ENCODE measurements at places on chromosomes 16 and 17.

- DNase-seq = no peak
- H3K27me3 ChIP-seq = no peaks in the 10 kb centered on the region
- peak overlapping the region; percentile 96 for H3K27ac ChIP-seq
Observed at GRCh38 chr16:66926961-66927436, 1.7 kb upstream of the RRAD start.

DNA sequence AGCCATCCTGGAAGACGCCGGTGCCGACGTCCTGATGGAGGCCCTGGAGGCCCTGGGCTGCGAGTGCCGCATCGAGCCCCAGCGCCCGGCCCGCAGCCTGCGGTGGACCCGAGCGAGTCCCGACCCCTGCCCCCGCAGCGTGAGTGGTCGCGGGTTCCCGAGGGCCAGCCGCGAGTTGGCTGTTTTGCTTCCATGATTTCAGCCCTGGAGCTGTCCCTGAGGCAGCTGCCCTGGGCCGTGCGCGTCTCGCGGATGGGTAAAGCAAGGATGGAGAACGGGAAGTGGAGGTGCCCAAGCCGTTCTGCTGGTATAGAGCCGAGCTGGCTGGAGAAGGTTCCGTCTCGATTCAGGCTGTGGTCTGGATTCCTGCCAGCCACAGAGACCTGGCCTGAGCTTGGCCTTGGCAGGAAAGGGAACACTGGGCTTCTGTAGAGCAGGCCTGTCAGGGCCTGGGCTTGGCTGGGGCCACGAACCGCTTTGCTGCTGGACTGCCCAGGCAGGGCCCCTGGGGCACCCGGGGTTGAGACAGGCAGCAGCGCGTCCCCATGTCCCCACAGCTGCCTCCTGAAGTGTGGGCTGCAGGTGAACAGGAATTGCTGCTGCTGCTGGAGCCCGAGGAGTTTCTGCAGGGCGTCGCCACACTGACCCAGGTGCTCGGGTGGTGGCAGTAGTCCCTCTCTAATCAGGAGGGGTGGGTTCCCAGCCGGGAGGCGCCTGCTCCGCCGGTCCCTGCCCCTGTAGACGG is 941 bp upstream of the MRPS34 start:
- H3K27me3 ChIP-seq = no peaks in the 10 kb centered on the region
- peak; percentile 68 for DNase-seq
- H3K27ac ChIP-seq = peak overlapping the region; percentile 90
- H3K36me3 ChIP-seq = peaks cover 47% of the 10 kb centered on the region

- H3K4me3 ChIP-seq = no peak overlapping the region
- H3K27ac ChIP-seq = no peak overlapping the region
- no peaks in the 10 kb centered on the region for H3K36me3 ChIP-seq
- H3K27me3 ChIP-seq = no peaks in the 10 kb centered on the region
- no peak for DNase-seq
Observed at GRCh38 chr16:12519986-12520385, 283.7 kb downstream of the CPPED1 start.

DNA sequence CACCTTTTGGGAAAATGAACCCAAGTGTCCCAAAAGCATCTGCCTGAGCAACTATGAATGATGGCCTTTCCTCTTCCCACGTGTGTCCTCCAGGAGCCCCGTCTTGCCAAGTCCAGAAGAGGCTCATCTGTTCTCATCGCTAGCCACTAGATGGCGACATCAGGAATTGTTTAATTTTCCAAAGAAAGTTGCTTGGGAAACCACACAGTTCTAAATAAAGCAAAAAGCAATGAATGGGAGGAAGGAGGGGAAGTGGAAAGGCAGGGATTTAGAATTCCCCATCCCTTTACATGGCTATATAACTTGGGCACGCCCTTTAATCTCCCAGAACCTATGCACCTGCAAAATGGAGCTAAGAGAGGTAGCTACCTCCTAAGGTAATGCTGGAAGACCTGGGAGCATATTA is 9.0 kb upstream of the CDH5 start:
- H3K36me3 ChIP-seq = no peaks in the 10 kb centered on the region
- DNase-seq = no peak
- H3K4me3 ChIP-seq = no peak overlapping the region
- H3K27me3 ChIP-seq = peaks cover 2% of the 10 kb centered on the region
- no peaks in the 10 kb centered on the region for H3K4me1 ChIP-seq
- no peak overlapping the region for H3K27ac ChIP-seq

- H3K36me3 ChIP-seq = no peaks in the 10 kb centered on the region
- peak; percentile 35 for DNase-seq
- no peaks in the 10 kb centered on the region for H3K27me3 ChIP-seq
- H3K4me3 ChIP-seq = no peak overlapping the region
- H3K4me1 ChIP-seq = no peaks in the 10 kb centered on the region
Observed at GRCh38 chr16:12455287-12455798, 348.3 kb downstream of the CPPED1 start.

GRCh38 chr17:61750656-61751055 is 112.7 kb downstream of the BRIP1 start:
- no peaks in the 10 kb centered on the region for H3K4me1 ChIP-seq
- DNase-seq = no peak
- H3K36me3 ChIP-seq = no peaks in the 10 kb centered on the region
- no peak overlapping the region for H3K4me3 ChIP-seq
- no peak overlapping the region for H3K27ac ChIP-seq
- H3K27me3 ChIP-seq = no peaks in the 10 kb centered on the region

Data from psoas muscle (tissue), 8 donors.